ENCODE measurements at places on chromosomes 4 and X. TPM values are rescaled to one million over a fixed set of nuclear protein-coding genes. Genes with fewer than 3 reads are reported as not detected.

Gene F11
- 0.19 TPM for total RNA-seq

- no peak for DNase-seq
These were observed 281.4 kb downstream of the GPM6A start for GRCh38 chr4:175530655-175531054.

GRCh38 chr4:137705171-137705783 is 173.0 kb upstream of the PCDH18 start:
- no peak for DNase-seq

GRCh38 chr4:65391814-65392213 is 278.5 kb downstream of the EPHA5 start:
- no peak for DNase-seq

DNA sequence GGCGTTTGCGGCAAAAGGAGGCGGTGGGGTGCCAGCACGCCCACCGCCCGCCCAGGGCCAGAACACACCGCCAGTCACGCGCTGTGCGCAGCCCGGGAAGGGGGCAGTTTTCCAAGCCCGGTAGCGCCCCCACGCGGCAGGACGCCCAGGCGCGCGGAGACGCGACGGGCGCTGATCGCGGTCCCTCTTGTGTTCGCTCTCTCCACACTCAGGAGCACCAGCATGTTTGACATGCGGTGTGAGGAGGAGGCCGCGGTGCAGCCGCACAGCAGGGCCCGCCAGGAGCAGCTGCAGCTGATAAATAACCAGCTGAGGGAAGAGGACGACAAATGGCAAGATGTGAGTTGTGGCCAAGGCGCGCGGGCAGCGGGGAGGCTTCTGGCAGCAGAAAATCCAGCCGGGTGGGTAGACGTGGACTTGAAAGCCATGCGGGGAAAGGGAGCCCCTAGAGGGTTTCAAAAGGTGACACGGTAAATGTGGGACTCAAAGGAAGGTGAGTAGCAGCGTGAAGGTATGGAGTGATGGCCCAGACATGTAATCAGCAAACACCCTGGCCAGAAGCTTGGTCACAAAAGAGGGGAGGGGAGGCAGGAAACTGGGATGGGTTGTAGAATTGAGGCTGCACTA is 104.1 kb downstream of the PHOX2B start:
- DNase-seq = peak; percentile 44

- DNase-seq = no peak
These were observed 118.9 kb upstream of the SLC34A2 start for GRCh38 chr4:25536564-25537320.

DNA sequence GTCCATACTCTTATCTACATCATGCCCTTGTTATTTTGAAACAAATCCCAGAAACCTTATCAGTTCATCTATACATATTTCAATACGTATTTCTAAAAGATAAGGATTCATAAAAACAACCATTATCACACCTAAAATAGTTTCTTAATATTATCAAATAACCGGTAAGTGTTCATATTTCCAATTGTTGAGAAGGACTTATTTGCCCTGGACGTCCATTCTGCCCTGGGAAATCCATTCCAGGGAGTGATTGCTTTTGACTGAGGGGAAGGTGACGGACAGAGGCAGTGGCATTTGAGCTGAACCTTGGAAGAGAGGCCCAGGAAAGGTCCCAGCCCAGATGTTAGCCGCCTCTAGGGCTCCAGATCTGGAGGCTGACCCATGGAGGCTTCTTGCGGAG is 49.6 kb downstream of the STARD8 start:
- DNase-seq = no peak

GRCh38 chr4:1559896-1560650 is 124.0 kb downstream of the FAM53A start:
- no peak for DNase-seq

GRCh38 chrX:99266255-99266654 is 1143.8 kb downstream of the PCDH19 start:
- no peak for DNase-seq

Data from omental fat pad (tissue), 4 donors.